Activated naive CD4-positive, alpha-beta T cell treated with anti-CD3 and anti-CD28 coated beads, Interleukin-2, amount 50 U/mL, for 72 hours (primary cell): ENCODE measurements at places on chromosomes 1 and 21.

DNA sequence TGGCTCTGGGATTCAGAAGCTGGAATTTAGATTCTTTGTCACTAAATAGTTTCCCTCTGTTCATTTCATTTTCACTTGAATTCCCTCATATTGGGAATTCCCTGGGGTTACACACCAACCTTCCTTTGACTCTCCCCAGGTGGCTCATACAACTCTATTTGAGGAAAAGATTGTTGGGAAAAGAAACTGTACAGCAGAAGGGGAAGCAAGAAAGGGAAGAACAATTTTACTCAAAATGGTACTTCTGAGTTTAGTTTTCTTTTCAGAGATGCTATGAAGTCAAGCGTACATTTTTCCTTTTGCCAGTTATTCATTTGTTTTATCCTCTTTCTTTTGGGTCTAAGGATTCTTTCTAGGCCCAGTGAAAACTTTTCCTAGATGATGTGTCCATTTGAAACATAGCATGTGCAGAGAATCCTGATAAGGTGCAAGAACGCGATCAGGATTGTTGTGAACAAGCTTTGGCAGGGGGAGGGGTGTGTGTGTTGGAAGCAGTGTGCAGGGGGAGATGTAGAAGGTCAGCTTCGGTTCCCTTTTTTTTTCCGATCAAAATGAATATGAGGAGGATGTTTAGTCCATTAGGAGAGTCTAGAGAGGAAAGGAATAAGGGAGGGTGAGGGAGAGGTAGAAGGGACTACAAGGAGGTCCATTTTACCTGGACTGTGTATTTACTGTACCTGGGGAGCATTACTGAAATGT is 26.8 kb upstream of the CD1D start:
- no peak for DNase-seq

GRCh38 chr1:111656086-111657017 is 36.8 kb downstream of the RAP1A start:
- DNase-seq: no peak

GRCh38 chr1:171160211-171160610 is 24.9 kb upstream of the FMO2 start:
- no peak for DNase-seq

DNA sequence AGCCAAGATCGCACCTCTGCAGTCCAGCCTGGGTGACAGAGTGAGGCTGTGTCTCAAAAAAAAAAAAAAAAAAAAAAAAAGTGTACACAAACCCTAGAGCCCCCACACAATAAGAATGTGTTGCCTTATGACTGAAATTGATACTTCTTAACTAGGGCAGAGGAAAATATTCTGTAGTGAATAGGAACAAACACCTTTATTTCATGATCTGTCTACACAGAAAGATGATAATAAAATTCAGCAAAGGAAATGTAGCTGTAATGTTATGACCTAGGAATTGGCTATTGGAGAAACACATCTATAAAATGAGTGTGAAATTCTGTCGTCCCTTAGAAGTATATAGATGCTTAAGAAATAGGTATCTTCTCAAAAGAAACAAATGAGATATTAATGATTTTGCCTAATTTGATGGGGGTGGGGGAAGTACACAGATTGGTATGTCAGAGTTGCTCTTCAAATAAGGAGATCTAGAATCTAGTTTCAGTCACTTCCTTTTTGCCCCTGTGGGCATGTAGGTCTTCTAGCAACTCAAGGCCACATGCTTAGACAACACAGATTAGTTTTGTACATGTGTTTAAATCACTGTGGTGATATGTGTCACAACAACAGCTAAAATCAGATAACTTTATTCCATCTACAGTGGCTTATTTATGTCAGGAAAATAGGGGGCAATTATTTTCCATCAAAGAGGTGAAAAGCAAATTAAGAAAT is 10.7 kb upstream of the GPR25 start:
- DNase-seq: no peak

GRCh38 chr1:178513278-178513983 is 522 bp downstream of the TEX35 start:
- no peak for DNase-seq

- no peak for DNase-seq
Measured at GRCh38 chr1:205108464-205108863, 13.3 kb downstream of the RBBP5 start.

- DNase-seq: peak; percentile 24
Measured at GRCh38 chr1:6235296-6235677, 477 bp downstream of the ICMT start.
